ENCODE measurements at places on chromosomes 6 and 20.

- no peak for DNase-seq
Observed at GRCh38 chr6:145891565-145891964, 72.6 kb downstream of the SHPRH start.

GRCh38 chr6:7818257-7819214 lies 92.1 kb downstream of the TXNDC5 start:
- DNase-seq = no peak

- DNase-seq = no peak
Observed at GRCh38 chr6:22035690-22036089, 261.1 kb downstream of the PRL start.

DNA sequence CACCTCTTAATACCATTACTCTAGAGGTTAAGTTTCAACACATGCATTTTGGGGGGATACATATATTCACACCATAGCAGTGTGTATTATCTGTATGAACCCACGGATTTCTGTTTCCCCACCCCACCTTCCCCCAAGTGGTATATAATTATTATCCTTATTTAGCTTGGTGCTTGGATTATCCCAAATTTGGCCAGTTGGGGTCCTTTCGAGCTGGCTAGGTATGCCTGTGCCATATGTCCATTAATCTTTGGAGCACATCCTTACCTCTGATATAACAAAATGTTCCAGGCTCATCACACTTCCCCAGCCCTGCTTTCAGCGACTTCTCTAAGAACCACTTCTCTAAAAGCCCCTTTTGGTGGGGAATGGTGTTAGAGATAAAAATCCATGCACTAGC lies 118.7 kb upstream of the MLIP start:
- no peak for DNase-seq

DNA sequence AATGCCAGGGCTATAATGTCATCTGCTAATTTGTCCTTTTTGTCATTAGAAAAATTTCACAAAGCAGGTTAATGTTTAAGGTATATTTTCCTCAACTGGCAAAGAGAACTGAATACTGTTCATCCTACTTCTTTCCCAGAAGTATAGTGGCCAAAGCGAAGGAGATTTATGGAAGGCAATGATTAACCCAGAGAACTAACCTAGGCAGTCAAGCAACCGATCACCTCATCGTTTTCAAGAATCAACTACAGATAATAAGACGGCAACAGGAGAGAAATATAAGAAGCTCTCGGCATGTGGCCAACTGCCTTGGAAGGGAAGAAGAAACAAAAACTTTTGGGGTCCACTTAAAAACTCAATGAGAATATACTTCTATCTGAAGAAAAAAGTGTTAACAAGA lies 38.2 kb downstream of the REV3L start:
- no peak for DNase-seq

GRCh38 chr6:69422020-69422419 lies 374.8 kb downstream of the LMBRD1 start:
- no peak for DNase-seq

GRCh38 chr6:169579407-169580111 lies 122.3 kb downstream of the WDR27 start:
- DNase-seq = no peak

DNA sequence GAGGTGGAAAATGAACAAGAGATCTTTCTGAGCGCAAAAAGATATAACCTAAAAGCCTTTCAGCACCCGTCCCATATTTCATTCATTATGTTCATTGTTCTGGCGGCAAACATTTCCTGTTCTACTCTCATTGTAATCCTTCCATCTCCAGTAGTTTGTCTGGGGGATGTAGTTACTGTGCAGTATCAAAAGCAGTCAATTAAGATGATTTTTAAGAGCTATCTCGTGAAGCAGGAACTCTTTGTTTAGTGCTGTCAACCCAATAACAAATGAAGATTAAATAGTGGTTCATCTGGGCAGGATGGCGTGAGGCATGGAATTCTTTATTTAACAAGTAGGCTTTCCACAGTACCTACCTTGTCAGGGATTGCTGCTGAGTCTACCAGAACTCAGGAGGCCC lies 876.7 kb downstream of the HACE1 start:
- DNase-seq = no peak

DNA sequence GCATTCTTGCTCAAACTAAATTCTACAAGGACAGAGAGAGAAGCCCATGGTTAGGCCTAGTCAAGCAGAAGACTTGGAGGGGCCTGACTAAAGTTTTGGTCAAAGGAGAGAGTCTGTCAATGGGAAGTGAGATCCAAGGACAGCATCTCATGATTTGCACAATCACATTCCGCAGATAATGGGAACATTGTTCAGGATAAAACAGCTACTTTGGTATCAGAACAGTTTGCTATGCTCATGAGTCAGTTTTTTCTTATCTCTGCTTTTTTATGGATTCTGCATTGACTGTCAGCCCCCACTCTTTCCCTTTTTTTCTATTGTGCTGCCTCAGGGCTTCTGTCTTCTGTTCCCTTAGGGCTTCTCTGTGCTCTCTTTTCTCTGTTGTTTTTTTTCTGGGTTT lies 28.6 kb downstream of the AKAP7 start:
- no peak for DNase-seq

- DNase-seq = no peak
Observed at GRCh38 chr6:147434516-147434915, 74.0 kb upstream of the SAMD5 start.

DNA sequence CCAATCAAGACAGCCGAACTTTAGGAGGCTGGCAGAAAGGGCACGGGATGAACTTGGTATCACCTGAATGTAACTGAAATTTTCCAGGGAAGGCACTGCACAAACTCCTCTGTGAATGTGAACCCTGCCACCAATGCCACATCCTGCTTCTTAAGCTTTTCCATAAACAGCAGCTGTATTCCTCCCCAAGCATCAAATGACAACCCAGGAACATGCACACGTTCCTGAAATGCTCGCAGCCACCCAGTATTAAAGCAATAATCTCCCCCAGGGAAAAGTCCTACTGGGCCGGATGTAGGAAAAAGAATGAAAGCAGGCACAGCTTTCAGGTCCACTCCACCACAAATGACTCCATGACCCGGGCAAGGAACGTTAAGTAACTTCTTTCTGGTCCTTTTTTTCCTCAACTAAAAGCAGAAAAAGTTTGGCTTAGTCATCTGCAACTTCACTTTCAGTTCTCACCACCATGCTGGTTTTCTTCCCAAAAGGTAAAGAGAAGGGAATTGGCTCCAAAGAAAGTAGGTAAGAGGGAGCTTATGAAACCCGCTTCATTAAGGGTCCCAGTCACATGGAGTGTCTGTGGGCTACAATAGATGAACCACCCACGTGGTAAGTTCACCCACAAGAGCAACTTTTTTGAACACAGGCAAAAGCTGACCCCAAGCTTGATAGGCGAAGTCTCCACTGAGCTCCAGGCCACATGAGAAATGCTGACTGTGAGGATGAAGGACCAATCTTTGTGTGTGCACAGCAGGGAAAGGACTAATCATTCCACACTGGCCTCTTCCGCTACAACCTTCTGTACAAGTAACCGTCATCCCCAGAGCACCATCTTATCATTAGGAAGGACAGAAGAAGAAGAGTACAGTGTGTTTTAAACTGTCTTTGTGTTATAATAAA lies 90.1 kb downstream of the HIVEP2 start:
- no peak for DNase-seq

DNA sequence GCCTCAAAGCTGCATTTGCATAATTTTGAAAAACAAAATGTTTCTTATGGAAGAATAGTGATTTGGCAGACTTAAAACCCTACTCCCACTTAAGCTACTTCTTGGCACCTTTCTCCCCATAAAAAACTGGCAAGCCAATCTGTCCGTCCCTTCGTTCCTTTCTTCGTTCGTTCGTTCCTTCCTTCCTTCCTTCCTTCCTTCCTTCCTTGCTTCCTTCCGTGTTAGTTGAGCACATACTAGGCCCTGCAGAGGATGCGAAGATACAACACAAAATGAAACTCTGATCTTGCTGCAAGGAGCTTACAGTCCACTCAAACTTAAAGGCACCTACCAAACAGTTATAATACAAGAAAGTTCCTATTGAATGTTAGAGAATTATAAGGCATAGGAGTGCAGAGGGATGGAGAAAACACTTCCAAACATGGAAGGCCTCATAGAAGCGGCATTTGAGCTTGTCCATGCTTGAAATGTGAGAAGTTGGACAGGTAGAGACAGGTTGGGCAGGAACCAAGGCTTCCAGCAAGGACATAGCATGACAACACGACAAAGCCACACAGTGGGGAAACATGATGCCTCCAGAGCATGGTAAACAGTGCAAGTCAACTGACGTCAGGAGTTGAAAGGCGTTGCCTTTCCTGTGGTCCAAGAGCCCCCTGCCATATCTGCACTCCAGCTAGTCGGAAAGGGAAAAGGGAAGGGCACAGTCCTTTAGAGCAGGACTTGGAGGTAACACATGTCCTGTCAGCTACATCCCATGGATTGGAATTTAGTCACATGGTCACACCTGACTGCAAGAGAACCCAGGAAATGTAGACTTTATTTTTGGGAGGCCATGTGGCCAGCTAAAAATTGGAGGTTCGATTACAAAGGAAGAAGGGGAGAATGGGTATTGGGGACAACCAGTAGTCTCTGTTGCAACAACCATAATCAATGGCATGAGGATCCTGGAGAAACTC lies 7.0 kb downstream of the PNPLA1 start:
- DNase-seq = no peak

DNA sequence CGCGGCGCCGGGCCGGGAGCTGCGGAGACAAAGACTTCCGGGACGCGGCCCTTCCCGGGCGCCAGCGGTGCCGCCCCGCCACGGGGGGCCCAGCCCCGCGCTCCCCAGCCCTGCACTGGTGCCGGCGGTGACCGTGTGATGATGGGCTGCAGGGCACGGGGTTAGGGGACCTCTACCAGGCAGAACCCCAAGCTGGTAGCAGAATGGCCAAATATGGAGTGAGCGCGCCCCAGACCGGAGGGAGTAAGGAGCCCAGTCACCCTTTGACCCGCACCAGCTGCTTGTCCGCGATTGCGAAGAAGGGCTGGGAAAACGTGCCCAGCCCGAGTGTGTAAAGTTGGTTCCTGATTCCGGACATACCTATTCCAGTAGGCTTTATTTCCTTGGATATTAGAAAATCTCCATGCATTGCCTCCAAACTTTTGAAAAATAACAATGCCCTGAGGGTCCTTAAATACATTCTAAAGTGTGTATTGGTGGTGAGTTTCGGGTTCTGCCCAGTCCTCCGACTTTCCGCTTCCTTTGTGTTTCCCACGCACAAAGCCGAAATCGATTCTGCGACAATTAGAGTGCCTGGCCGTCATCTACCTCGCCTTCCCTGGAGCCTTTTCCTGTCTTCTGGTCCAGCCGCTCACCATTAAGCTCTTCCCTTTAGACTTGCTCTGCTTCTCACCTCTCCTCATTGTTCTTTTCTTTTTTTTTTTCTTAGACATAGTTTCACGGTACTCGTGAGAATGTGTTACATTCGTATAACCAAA lies 1.1 kb downstream of the ABRACL start:
- peak; percentile 7 for DNase-seq

DNA sequence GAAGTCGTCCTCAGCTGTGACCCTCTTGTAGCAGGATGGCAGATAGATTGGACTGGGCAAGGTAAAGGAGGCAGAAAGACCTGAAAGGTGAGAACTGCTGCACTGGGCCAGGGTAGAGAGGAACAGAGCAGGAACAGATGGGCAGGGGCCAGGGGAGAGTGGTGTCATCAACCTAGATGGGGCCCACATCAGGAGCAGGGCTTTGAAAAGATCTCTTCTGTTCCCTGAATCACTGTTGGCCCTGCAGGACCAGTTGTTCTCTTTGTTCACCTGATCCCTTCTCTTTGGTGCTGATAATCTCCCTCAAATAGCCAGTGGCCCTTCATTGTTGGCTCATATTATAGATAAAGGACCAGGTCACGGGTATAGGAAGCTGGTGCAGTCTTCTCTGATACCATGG lies 59.9 kb downstream of the DTD1 start:
- DNase-seq = no peak

DNA sequence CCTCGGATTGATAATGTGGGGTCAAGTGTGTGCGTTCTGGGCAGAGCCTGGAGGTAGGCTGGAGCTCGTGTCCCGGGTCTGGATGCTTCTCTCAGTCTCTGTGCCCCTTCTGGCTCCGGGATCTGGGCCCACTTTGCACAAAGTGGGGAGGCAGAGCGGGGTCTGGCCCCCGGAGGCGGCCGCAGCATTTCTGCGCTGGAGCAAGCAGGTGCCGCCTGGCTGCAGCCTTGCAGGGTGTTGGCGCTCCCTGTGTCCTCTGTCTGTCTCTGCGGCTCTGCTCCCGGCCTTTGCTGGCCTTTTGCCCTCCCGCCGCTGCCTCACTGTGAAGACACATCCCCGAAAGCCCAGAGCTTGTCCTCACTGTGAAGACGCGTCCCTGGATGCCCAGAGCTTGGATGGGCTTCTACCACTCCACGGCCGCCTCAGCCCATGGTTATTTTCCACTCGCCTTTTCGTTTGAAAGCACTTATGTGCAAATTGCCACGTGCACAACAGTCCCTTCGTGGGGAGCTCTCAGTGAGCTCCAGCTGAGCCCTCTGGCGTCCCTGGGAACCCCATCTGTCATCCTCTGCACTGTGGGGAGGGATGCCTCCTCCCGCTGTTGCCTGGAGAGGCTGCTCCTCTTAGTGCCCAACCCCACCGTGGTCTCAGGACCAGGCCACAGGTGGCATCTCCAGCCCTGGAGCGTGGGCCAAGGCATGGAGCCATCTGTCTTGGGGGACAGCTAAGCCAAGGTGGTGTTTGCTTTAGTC lies 17.4 kb downstream of the SLCO4A1 start:
- no peak for DNase-seq

GRCh38 chr20:25360631-25361286 lies 29.9 kb downstream of the ABHD12 start:
- DNase-seq = no peak

- no peak for DNase-seq
Observed at GRCh38 chr6:7979831-7980230, 69.2 kb upstream of the TXNDC5 start.

DNA sequence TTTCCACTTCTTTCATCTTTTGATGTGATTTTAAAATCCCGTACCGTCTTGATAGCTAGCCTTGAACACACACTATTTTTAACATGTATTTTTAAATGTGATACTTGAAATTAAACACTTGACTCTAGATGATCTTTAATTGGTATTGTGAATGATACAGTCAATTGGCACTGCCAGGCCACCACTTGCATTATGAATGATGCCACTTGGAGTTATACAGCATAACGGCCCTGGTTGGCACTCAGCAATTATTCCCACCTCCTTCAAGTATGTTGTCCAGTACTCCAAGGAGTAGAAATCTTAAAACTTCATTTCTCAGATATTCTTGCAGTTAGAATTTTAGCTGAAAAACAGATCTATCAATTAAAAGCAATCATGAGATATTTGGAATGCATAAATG lies 62.9 kb downstream of the TENT5A start:
- no peak for DNase-seq
